ENCODE measurements at places on chromosomes 2 and 18.
A peak's percentile ranks its signal among the peaks of the same experiment; 100 is the strongest.

GRCh38 chr2:211473116-211473515 is 916.7 kb downstream of the CPS1 start:
- DNase-seq = no peak

DNA sequence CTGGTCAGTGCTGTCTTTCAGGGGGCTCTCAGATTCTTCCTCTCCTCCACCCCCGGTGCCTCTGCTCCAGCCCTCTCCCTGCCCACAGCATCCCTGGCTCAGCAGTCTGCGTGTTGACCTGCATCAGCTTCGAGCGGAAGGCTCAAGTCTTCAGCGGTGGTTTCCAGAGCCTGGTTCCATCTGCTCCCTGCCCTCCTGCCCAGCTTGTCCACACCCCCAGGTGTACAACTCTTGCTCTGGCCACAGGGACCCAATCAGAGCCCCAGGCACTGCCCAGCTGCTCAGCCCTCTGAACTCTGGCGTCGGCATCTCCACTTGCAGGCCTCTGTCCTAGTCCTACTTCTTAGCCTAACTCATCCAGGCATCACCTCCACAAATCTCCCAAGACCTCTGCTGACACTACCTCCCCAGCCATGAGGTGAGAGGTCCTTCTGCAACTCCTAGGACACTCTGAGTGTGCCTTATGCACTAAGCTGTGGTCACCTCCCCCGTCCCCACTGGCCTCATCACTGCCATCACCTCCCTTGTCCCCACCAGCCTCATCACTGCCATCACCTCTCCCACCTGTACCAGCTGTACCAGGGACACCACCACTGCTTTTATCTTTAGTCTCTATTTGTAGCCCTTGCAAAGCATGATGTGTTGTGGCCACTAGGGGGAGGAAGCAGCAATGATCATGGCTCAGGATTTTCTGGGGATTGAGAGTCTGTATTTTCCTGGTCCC is 60.9 kb downstream of the EDAR start:
- peak; percentile 26 for DNase-seq

DNA sequence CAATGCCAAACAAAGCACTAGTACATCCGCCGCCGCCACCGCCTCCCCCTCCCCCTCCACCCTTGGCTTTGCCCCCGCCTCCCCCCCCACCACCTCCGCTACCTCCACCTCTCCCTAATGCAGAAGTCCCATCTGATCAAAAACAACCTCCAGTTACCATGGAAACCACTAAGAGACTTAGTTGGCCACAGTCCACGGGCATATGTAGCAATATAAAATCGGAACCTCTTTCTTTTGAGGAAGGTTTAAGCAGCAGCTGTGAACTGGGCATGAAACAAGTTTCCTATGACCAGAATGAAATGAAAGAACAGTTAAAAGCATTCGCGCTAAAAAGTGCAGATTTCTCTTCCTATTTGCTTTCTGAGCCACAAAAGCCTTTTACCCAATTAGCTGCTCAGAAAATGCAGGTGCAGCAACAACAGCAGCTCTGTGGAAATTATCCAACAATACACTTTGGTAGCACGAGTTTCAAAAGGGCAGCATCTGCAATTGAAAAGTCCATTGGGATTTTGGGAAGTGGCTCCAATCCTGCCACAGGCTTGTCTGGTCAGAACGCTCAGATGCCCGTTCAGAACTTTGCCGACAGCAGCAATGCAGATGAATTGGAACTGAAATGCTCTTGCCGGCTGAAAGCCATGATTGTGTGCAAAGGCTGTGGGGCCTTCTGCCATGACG is 168.0 kb downstream of the ASXL3 start:
- peak; percentile 100 for DNase-seq

GRCh38 chr2:24332791-24333540 is 27.4 kb downstream of the ITSN2 start:
- DNase-seq = no peak

GRCh38 chr2:127661072-127661649 is 14.2 kb downstream of the LIMS2 start:
- DNase-seq = no peak

DNA sequence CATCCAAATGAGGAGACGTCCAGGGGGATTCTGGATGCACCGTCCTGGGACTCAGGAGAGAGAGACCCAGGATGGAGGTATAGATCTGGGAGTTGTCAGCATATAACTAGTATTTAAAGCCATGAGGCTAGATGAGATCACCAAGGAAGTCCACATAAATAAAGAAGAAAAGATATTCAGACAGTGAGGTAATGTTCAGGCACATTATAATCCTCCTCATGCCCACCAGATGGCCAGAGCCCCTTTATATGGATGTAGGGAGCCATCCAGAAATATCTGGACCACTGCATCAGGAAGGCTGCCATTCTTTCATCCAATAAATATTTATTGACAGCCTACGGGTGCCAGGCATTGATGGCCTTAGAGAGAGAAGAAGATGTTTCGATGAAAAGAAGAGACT is 21.2 kb upstream of the NCKAP5 start:
- no peak for DNase-seq

- no peak for DNase-seq
Observed at GRCh38 chr18:21289827-21290226, 47.8 kb downstream of the GREB1L start.

- DNase-seq = no peak
Observed at GRCh38 chr2:11742317-11742701, 4.1 kb upstream of the LPIN1 start.

DNA sequence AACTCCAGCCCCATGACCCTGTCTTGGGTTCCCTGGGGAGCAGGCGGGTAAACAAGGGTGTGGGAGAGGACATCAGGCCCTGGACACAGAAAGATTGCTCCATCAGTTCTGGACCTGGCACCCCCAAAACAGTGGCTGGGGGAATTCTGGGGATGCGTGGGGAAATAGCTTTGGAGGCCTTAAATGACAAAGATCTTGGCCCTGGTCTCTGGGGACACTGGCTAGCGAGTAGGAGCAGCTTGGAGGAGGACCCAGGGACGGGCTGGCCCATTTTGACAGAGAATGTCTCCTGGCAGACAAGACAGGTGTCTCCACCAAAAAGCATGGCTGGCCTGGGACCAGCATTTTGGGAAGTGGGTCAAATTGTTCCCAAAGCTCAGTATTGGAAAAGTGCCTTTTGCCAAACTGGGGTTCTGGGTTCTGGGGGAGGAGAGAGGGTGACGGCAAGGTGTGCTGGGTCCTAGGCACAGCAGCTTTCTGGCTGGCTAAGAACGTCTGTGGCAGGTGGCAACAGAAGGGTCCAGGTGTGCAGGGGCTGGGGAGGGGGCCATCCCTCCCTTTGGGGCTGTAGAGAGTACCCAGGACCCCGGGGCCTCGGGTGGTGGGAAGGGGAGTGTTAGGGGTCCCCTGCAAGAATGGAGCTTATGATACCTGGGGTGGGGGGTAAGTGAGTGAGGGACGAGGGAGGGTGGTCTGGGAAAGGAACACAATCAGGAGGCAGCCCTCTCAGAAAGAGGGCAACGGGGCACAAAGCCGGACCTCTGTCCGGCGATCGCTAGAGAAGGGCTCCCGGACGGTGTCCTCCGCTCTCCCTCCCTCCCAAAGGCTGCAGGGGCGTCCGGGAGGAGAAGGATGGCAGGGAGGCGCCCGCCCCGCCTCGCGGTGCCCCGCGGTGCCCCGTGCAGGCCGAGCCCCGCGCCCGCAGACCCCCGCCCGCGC is 556 bp downstream of the CYRIA start:
- no peak for DNase-seq

DNA sequence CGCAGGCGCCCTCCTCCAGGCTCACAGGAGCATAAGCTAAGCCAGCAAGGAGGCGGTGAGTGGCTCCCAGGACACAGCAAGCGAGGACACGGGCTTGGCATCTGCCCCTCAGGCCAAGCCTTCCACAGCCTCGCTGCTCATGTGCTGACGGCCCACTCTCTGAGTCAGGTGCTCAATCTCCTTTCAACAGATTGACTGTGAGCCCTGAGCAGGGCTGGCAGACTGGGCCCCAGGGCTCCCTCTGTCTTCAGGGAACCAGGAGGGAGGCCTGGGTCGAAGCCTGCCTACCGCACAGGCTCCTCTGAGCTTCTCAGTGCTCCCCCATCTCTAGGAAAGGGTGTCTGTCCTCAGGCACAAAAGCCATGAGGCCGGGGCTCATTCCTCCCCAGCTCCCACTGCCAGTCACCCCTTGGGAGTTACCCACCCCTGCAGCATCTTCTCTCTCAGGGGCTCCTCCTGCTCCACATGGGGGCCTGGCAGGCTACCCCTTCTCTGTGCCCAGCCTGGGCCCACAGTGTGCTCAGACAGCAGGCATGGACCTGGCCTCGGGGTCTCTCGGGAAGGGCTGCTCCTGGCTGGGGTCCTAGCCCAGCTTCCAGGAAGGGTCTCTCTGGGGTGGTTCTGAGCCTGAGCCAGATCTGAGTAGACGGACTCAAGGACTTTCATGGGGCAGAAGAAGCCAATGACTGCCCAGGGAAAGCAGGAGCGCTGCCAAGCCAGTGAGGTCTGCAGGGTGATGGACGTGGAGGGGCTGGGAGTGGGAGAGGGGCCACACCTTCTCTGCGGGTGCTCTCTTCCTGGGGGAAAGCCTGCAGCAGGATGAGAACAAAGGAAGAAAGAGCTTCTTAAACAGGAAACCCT is 138.0 kb upstream of the GPC1 start:
- DNase-seq = no peak

DNA sequence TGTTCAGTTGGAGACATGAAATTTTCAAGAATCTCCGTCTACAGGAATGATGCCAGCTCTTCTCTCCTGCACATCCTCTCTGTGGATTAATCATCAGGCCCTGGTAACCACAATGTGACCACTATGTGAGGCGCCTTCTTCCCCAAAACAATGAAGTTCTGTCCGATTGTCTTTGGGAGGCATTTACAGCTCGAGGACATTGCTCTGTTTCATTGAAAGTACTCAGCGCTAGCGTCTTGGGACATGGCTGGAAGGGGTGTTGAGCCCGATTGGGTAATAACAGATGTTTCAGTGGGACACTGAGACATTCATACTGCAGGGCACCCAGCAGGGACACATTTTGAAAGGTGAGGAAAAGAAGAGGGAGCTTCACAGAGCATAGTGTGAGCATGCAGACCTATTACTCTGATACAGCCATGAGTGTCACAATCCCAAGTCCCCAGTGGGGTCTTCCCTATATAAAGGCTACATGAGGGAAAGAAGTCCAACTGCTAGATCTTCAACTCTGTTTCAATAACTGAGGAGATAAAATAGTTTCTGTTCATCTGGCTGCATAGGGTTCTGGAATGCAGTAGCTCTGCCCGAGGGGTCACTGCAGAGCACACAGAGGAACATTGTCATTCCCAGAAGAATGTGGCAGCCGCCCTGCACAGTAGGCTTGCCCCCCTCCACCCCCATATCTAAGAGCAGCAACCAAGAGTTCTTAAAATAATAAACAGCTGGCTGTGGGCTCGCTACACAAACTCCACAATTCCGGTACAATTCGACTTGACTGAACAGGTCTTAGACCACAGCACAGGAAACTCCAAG is 237.3 kb downstream of the OSR1 start:
- no peak for DNase-seq

DNA sequence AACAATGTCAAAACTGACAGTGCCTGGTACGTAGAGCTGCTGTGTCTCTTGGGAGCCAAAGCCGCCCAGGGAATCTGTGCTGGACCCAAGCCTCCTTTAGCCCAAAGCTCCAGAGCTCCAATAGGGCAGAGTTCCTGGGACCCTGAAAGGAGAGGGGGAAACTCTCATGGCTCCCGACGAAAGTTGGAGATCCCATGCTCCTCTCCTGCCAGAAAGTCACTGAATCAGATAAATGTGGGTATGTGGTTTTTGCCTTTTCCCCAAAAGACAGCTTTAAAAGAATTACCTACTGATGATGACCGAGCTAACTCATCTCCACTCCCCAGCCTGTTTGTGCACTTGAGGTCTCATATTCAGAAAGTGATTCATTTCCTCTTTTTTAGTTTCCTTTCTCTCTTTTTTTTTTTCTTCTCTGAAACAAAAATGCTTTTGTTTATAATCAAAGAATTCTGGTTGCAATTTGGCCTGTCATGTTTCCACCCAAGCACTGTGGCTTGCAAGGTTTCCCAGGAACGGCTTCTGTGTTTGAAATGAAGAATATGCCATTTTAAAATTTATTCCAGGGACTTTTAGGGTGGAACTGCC is 14.1 kb upstream of the PMAIP1 start:
- no peak for DNase-seq

DNA sequence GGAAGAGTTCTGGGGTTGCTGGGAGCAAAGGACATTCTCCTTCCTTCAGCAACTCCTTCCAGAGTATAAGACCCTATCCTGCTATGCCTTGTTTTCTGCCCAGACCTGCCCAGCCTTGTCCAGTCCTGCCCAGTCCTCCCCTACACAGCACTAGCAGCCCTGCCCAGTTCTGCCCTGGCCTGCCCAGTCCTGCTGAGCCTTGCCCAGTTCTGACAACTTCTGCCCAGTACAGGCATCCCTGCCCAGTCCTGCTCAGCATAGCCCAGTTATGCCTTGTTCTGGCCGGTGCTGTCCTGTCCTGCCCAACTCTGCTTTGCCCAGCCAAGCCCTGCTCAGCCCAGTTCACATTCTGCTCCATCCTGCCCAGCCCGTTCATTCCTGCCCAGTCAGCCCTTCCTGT is 44.9 kb upstream of the ALK start:
- DNase-seq = no peak

- DNase-seq = peak; percentile 29
Observed at GRCh38 chr2:105437708-105438103, 38.9 kb upstream of the FHL2 start.

DNA sequence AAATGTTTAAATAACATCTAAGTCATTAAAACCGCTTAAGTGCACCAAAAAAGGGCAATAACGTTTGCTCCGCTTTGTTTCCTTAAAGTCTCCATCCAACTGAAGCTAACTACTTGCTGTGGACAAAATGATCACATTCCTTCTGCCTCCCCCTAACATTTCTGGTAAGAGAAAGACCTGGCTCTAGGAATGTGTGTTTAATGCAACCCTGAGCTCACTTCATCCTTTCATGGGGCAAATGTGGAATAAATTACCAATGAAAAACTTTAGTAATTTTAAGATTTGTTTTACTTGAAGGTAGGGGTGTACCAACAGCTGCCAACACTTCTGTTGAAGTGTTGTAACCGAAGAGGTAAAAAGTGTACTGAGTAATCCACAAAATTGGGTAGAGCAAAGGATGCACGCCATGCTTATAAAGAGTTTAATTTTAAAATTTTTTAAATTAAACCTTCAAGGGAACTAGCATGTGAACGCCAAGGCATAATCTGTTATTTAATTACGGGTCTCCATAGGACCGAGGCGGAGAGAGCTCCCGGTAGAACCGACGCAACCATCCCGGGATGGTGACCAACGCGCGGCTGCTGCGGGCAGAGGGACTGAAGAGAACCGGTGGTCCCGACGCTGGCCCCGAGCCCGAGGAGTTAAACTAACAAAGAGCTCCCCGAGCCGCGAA is 1.1 kb downstream of the HNRNPLL start:
- peak; percentile 35 for DNase-seq

DNA sequence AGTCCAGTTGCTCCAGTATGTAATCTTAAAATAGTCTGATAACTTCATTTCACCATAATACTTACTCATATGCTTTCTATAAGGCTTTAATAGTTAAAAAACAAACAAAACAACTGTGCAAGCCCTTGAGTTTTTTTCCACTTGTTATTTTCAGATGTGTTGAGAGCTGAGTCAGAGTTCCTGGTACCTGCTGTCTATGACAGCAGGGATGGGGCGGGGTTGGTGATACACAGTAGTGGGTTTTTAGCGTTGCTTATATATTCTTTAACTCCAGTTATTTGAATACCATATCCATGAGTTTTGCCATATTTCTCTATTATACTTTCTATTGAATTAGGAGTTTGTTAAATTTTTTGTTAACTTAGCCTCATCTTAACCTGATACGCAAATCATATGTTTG is 5.0 kb downstream of the NAPG start:
- no peak for DNase-seq

All from NCI-H1105 treated with DMSO at 0.1 percent for 48 hours (cell line).